ENCODE measurements at places on chromosomes 1 and 21. TPM values are rescaled to one million over a fixed set of nuclear protein-coding genes. Genes with fewer than 3 reads are reported as not detected.

SMG5 gene
- 28.3 TPM for total RNA-seq

LRRC71 gene
- total RNA-seq: not detected

C1orf159 gene
- total RNA-seq: 2.1 TPM

ERVH48-1 gene
- not detected for total RNA-seq

PSMA5 gene
- total RNA-seq: 49.8 TPM
